Activated T-helper 1 cell treated with anti-CD3 and anti-CD28 coated beads, Interleukin-2, amount 50 U/mL, for 16 hours (primary cell): ENCODE measurements at places on chromosomes 11 and 22.

DNA sequence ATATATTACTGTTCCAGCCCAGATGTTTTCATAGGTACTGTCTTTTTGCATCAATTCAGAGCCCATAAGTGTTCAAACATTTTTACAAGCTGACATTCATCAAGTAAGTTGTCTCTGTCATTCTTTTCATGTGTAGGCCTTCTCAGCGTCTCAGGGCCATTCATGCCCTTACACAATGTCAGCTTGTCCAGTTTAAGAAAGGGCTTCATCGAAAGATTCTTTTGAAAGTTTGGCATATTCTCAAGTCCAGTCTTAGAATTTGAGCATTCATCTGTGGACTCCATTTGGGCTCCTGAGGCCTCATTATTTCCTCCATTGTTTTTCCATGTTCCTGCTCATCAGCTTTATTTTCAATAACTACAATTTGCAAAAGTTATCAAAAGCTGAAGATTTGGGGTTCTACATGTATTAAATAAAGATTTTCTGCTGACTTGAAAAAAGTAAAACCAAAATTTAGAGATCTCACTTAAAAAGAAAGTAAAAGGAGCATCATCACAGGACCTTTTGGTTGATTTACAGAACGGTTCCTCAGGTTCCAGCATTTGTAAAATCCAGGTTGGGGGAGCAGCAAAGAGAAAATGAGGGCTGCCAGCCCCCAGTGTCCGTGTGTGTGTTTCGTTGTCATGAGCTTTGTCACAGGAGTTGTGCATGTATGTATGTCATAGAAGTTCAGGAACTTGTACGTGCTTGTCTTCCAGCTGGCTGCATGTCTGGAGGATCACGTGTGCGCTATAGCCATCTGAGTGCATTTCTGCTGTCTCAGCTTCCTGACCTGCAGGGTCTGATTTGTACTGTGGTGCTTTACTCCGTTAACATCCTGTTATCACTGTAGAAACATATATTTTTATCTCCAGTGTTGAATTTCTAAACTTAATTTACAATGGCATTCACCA, 15.6 kb downstream of the MOV10L1 start:
- no peak for DNase-seq

GRCh38 chr11:69825037-69825834, 6.0 kb upstream of the FGF3 start:
- DNase-seq = no peak

DNA sequence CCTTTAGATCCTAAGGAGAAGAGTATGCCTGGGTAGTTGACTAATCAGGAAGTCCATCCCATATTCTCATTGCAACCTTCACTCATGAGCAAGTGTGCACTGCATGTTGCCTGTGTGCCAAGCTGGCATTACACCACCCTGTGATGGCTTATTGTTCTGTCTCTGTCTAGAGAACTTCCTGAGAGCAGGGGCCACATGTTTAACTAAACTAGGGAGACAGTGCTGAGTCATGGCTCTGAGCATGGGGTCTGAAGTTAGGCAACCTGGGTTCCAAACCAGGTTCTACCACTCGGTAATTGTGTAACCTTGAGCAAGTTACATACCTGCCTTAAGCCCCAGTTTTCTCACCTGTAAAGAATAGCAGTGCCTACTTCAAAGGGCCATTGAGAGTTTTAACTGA, 39.6 kb downstream of the CSNK2A3 start:
- no peak for DNase-seq

DNA sequence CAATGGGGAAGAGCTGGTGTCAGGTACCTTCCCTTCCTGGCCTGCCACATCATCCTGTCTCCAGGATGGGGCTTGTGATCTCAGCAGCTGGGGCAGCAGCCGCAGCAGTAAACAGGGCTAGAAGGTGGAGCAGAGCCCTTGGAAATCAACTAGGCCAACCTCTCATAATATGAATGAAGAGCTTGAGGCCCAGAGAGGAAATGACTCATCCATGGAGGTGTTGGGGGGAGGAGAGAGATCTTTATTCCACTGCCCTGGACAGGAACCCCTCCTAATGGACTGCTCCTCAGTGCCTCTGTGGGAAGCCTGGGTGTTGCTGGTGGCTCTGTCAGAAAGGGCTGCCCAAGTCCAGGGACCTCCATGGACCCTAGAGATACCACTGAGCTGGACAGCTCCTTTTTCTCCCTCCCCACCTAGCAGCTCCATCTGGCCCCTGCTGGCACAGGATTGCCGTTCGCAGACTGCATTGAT, 111.8 kb downstream of the OSBP2 start:
- no peak for DNase-seq

GRCh38 chr11:7268758-7269157, 17.1 kb downstream of the SYT9 start:
- no peak for DNase-seq

DNA sequence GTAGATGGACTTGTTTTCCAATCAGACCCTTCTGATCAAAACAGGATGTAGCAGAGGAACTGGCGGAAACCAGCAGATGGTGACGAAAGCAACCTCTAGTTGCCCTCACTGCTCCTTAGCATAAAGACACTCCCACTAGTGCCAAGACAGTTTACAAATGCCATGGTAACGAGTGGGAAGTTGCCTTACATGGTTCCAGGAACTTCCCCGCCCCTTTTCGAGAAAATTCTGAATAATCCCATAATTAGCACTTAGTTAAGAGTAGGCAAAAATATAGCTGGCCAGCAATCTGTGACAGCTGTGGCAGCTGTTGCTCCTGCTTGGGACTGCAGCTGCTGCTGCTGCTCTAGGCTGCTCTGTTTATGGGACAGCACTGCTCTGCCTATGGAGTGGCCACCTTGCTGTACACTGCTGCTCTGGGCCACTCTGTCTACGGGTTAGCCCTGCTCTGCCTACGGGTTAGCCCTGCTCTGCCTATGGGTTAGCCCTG, 33.4 kb upstream of the SORL1 start:
- no peak for DNase-seq

GRCh38 chr22:23457380-23457985, 122.6 kb downstream of the IGLL1 start:
- no peak for DNase-seq

- no peak for DNase-seq
Measured at GRCh38 chr11:121488641-121489040, 35.9 kb upstream of the SORL1-AS1 start.

DNA sequence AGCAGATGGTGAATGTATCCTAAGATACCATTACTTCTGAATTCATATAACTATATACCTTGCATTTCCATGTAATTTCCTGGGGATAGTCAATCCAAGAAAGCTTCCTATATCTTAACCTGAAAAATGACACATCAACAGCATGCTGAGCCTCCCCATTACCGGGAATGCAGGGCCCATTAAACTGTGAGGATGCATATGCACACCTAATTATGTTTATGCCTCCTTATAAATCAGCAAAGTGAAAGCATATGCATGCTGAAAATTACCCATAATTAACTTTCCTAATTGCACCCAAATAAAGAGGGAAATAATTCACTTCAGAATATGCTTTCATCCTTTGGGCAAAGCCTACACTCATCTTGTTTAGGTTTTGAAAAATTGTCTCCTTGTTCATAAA, 663.0 kb downstream of the KCNA4 start:
- DNase-seq = no peak

DNA sequence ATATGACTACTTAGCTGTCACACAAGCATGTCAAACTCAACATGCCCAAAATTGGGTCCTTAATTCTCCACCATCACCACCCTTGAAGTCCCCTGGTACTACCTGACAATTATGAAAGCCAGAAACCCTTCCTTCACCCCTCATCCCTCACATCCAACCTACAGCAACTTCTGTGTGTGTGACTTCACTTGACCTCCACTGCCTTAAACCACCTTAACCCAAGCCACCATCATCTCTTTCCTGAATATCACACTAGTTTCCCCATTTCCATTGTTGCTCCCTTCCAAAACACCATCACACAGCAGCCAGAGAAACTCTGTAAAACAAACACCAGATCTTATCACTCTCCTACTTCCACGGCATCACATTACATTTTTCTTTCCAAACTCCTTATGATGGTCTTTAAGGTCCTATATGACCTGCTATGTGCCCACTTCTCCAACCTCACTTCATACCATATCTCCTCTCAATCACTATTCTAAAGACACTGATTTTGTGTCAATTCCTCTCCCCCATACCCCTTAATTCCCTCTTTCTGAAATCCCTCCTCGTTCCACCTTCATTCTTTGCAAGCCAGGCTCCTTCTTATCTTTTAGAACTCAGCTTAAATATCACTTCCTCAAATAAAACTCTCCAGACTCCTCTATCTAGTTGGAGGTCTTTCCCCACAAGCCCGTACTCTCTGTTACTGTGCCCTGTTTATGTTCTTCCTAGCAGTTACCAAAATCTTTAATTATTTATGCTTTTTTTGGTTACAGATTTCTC, 124.9 kb downstream of the RBFOX2 start:
- no peak for DNase-seq

- DNase-seq = no peak
Measured at GRCh38 chr11:78961937-78962701, 387.5 kb upstream of the NARS2 start.

- no peak for DNase-seq
Measured at GRCh38 chr11:96215826-96216225, 127.2 kb downstream of the MAML2 start.

DNA sequence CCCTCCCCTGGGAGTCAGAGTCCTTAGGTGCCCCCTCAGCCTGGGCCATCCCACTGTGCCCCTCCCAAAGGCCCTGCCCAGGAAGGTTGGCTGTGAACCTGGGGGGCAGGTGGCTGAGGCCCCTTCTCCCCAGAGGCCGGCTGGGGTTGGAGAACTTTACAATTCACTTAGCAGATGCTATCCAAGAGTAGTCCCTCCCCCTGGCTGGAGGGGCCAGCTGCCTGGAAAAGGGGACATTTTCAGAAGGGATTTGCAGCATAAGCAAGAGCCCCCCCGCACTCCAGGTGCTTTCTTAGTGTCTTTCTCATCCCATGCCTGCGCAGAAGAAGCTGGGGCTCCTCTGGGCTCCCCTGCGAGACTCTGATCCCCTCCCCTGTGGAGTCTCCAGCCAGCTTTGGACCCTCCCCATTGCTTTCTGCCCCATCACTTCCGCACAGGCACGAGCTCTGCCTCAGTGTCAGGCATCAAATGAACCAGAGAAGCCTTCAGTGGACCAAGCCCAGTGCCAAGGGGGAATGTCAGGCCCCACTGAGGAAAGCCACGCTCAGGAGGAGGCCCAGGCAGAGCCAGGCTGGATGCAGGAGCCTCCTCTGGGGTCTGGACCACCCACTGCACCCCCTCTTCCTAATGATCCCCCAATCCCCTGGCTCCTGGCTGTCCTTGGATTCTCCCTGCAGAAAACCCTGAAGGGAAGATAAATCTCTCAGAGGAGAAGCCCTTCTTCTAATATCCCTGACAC, 3.7 kb downstream of the SSTR3 start:
- no peak for DNase-seq

DNA sequence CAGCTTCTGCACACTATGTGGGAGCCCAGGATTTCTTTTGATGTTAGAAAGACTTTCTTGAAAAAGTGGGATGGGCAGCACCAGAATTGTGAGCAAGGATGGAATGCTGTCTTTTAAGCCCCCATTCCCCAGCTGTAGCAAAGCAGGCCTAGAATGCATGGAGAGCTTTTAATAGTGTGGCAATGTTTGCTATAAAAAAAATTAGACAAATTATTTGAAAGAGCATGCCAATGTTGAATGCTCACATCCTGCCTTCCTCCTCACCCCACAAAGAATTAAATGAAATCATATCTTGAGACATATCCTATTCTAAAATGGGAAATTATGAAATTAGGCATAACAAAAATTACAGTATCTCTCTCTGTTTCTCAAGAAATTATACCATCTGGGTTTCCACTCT, 154.7 kb downstream of the C11orf91 start:
- no peak for DNase-seq

DNA sequence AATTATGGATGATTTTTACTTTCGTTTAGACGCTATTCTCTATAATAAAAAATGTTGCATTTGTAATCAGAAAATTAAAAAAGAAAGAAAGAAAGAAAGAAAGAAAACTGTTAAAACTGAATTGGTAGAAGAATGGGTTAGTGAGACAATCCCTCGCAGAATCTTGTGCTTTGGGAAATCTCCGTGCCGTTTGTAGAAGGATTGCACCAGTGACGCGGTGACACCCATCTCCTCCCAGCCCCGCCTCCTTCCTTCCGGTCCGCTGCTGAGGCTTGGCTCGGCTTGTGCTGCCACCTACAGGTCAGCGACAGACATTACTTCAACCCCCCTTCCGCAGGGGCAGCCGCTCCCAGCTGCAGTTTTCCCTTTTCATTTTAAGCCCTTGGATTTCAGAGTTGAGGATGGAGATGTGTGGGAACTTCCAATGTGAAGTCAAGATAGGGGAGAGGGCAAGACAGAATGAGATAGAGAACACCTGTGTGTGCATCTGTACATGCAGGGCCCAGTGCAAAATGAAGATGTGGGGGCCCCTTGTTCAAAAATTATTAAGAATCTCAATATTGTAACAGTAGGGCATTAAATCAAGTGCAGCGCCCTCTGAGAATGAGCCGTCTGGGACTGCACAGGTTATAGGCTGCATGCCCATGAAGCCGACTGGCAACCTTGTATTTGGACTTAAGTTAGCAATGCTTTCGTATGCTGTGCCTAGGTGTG, 41.1 kb downstream of the TST start:
- DNase-seq = peak; percentile 86

GRCh38 chr11:60281485-60281884, 1.0 kb downstream of the MS4A4A start:
- no peak for DNase-seq

DNA sequence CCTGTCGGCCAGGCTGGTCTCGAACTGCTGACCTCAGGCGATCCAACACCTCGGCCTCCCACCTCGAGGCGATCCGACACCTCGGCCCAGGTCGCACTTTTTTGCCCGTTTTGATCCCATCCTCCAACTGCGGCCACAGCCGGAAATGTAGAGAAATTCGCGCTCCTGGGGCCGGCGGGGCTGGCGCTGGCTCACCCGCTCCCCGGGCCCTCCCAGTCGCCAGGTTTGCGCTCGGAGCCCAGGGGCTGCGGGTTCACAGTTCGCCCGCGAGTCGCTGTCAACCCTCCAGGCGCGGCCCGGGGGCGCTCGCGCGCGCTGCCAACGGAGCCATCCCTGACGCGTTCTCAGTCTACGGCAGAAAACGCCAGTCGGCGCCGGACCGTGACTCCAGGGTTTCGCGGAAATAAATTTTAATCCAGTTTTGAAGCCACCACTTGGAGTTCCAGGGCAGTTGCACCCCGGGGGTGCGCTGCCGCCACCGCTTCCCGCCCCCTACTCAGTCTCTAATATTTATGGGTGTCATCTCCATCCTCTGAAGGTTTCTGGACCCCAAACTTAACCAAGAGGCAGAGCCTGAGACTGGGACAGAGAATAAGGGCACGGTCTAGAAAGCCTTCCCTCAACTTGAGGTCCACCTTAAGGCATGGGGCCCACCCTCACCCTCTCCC, 1.5 kb upstream of the KLHDC7B start:
- DNase-seq = peak; percentile 73

- no peak for DNase-seq
Measured at GRCh38 chr11:2437516-2437915, 6.8 kb downstream of the TRPM5 start.

- no peak for DNase-seq
Measured at GRCh38 chr11:34623463-34623862, 2.6 kb downstream of the EHF start.

GRCh38 chr11:22800482-22800881, 29.1 kb downstream of the SVIP start:
- no peak for DNase-seq

- no peak for DNase-seq
Measured at GRCh38 chr11:18254781-18255361, 6.4 kb upstream of the SAA2 start.

- DNase-seq = no peak
Measured at GRCh38 chr22:25729016-25729995, 12.7 kb upstream of the MYO18B start.

GRCh38 chr22:17974087-17974486, 50.3 kb downstream of the MICAL3 start:
- DNase-seq = no peak

- no peak for DNase-seq
Measured at GRCh38 chr11:908273-908672, 2.3 kb downstream of the CHID1 start.
